ENCODE measurements at places on chromosomes 11 and 22.

DNA sequence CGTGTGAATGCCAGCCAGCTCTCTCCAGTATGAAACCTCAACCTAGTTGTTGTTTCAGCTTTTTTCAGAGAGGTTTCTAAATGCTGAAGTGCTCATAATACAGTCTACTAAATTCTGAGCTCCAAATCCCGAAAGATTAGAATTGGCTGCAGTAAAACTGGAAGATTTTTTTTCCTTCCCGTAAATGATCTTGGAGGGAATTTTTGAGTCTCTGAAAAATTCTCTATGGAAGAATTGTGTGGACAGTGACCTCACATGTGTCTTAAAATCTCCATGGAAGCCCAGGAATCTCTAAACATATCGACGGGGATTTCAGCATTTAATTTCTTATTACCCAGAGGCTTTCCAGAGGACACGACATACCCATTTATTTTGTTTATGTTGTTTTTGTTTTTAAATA, 1499.2 kb downstream of the LRRC4C start:
- DNase-seq: no peak

DNA sequence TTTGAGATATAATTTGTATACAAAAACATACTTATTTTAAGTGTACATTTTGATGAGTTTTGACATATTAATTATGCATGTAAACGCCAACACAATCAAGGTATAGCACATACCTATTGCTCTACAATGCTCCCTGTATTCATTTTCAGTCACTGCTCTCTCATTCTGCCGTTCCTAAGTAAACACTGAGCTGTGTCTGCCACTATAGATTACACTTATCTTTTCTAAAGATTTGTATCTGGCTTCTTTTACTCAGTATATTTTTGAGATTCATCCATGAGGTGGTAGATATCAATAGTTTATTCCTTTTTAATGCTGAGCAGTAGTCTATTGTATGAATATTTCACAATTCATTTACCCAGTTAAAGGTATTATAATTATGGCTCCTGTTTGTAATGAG, 25.4 kb upstream of the BACE1-AS start:
- no peak for DNase-seq

DNA sequence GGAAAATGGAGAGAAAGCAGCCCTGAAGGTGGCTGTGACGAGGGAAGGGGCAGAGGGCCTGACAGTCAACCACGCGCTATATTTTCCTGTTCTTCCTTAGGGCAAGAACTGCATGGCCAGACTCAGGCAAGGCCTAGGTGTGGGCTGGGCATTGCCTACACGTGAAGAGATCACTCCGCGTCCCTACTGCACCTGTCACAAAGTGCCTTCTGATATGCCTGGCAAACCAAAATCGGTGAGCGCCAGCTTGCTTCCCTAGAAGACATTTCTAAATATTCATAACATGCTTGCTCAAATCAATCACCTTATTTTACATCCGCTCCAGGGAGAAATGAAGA, 6.3 kb downstream of the TMEM121B start:
- no peak for DNase-seq

DNA sequence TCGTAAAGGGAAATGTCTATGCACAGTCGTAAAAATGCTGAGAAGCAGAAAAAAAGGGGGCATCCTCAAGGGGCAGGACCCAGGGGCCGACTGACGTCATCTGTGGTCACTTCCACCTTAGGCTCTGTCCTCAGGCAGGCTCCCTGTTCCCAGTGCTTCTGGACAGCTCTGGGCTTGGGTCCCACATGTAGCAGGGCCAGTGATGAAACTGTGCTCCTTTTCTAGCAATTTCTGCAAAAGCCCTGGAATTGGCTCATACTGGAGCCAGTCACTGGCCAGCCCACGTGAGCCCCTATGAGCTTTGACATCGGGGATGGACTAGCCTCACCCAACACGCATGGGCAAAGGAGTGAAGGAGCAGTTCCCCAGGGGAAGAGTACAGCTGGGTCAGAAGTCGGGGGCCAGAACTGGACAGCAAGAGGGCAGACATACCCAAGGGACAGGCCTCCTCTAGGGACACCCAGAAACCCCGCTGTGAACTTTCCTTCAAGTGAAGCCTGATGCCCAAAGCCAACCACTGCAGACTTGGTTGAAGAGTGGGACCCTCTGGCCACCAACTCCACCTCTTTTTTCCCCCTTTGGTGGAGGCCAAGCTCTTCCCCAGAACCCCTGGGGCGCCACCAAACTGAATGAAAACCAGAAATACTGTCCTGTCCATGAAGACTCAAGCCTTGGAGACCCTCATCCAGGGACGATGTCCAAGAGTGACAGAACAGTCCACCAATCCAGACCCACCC, 1349.0 kb downstream of the BRD1 start:
- DNase-seq: no peak

GRCh38 chr22:43203471-43203981, 16.6 kb upstream of the TTLL12 start:
- DNase-seq: no peak

DNA sequence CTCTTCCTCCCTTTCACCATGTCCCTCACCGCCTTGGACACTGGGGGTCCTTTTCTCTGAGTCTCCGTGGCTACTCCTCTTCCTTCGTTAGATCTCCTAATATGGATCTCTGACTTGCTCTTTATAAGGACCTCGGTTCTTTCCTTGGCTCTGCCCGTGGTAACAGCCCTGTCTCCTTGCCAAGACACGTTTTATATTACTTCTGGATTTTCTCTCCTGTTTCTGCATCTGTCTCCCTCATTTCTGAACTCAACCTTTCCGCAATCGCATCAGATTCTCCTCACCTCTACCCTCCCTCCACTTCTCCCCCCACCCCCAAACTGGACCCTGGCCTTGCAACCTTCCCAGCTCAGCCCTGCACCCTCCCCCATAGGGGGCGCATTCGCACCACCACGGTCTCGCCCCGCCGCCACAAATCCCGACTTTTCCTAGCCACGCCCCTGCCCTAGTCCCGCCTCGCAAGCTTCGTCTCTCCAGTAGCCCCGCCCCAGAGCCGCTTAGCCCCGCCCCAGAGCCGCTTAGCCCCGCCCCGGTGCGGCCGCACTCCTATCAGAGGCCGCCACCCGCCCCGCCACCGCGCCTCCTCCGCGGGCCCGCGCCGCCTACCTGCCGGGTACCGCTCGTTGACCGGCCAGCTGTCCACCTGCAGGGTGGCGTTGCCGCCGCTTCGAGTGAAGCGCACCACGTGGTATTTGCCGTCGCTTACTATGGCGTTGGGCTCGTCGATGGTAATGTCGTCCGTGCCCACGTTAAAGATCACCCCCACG, 39.0 kb downstream of the SLC22A12 start:
- no peak for DNase-seq

GRCh38 chr22:22986008-22986407, 84.3 kb upstream of the GNAZ start:
- DNase-seq: no peak

DNA sequence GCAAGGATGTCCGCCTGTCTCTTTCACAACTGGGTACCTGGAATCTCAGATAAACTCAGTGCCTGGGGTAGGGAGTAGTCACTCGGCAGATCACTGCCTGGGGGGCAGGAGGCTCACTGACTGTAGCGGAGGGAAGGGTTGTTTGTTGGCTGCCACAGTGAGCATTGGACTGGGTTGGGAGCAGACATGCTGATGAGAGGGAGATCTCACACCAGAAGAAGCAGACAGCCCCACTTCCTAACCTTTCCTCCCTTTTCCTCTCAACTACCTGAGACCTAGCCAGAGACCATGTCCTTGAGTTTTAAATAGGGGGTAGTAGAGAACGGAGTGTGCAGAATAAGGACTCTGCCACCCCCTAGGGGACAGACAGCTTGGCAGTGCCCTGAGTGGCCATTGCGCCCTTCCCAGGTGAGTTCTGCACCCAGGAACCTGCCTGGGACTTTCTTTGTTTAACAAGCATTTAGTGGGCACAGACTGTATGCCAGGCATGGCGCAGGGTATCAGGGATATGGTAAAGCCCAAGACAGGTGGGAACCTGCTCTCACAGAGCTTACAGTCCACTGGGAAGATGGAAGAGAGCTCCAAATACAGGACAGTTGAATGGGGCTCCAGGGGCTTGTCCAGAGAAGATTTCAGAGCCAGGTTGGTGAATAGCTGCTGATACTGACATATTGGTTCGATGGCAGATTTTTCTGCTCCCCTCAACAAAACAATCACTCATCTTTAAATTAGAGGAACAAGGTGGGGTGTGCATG, 115.7 kb upstream of the NNMT start:
- no peak for DNase-seq

DNA sequence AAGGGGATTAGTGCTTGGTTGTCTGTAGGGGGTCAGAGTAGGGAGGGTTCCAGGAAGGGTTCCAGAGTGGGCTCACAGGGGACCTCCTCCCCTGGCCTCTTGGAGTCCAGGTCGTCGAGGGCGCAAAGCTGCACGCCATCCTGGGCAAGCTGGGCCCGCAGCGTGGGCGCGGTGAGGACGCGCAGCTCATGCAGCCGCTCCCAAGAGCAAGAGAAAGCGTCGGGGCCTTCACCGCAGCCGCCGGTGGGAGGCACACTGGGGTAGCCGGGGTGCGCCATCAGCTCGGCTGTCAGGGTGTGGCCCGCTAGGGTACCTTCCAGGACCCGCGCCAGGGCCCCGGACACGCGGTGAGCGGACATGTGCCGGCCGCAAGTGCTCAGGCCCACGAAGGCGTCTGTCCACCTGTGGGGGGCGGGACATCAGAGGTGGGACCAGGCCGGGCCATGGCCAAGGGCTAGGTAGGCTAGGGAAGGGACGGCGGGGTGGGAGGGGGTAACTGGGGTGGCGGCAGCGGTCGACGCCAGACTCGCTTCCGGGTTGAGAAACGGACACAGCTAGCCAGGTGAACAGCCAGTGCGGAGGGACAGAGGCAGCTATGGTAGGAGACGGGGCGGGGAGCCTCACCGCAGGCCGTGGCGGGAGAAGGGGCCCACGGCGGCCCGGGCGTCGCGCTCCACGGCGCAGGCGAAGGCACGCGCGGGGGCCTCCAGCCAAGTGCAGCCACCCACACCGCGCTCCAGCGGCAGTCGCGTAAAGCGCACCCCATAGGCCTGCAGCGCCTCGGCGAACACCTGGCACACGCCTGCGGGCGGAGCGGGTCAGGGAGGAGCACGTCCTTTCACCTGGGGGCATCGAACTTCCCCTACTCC, 1.2 kb downstream of the YDJC start:
- no peak for DNase-seq

DNA sequence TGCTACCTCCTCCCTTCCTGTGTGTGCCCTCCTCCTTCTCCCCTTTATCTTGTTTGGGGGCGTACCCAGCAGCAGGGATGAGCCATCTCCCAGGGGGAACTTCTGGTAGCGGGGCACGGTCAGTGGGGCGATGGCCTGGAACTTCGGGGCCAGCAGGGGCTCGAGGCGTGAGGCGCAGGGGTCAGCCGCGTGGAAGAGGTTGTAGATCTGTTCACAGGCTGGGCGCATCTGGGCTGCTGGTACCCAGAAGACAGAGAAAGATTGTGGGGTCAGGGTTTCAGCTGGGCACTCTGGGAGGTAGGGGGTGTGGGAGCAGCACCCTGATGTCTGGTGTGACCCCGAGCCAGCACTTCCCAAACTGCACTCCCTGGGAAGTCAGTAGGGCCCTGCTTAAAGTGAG, 9.1 kb downstream of the PITPNM1 start:
- DNase-seq: no peak

- no peak for DNase-seq
These were observed 8.4 kb upstream of the OR52H1 start for GRCh38 chr11:5556596-5557188.

GRCh38 chr11:63889344-63889743, 27.6 kb downstream of the RCOR2 start:
- no peak for DNase-seq

DNA sequence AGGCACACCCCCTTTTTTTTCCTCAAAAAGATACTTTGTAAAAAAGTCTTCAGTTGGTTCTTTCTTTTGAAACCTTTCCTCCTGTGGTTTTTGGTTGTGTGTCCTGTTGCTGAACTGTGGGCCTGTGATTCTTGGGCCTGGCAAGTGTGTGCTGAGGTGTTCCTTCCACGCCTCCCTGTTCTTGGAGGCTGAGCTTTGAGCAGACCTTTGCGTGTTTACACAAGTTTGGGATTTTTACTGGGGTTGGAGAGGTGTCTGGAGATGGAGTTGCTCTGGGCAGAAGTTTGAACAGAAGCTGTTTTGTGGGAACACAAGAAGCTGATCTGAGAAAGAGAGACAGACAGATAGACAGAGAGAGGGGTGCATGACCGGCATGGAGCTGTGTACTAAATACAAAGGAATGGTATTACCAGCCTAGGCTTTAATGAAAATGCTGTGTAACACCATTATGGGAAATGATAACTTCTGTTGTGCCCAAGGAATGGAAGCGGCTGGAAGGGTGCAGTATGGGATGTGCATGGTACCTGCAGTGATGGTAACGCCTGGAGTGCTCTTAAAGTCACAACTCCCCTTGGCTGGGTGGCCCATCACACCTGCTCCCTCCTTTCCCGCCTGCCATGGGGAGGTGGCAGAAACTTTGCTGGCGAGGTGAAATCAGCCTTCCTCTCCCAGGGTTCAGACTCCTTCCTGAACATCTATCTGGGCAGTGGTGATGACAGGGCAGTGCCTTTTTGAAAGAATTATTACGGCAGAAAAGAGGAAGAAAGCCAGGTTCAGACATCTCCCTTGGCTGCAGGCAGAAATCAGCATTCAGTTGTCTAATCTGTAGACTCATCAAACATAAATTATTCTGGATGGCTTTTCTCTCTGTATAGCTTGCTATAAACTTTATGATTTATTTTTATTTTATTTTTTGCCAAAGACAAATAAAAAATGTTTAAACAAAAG, 70.4 kb downstream of the LDLRAD3 start:
- DNase-seq: no peak

DNA sequence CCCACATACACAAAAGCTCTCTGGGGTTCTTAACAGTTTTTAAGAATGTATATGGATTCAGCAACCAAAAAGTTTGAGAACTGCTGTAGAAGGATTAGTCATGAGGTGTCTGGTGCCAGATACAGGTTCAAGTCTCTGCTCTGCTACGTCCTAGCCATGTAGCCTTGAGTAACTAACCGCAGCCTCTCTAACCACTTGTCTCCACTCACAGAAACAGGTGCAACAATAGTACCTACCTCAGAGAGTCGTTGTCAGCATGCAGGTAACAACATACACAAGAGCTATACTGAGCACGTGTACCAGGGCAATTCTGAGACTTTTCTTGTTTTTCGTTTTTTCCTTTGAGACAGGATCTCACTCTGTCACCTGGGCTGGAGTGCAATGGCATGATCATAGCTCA, 26.9 kb downstream of the CBX7 start:
- no peak for DNase-seq

DNA sequence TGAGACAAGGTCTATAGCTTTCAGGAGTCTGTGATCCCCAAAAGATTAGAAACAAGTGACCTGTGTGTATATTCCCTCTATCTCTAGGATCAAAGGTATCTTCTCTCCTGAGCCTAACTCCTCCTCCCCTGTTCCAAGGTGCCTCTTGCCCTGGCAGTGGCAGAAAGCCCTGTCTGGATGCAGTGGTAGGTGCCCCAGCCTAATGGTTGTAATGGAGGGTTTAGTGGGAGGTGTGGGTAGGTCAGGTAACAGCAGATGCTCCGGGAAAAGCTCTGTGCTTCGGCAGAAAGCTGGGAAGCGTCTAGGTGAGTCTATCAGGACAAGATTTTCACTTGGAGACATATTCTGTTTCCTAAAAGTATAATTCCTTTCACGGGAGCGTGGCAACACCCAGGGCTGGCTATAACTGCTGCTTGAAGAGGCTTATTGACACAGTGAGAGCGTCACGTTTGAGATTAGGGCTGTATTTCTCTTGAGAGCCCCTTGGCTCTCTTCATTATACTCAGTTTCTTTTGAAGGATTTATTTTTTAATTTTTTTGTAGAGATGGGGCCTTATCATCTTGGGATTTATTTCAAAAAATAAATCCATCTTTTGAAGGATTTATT, 49.5 kb downstream of the PRR5L start:
- no peak for DNase-seq

GRCh38 chr11:111913031-111913861, 712 bp downstream of the HSPB2 start:
- DNase-seq: no peak

All from iris pigment epithelial cell (primary cell).